ENCODE measurements at places on chromosomes 13 and 19.

GRCh38 chr13:110713981-110714796 lies 689 bp downstream of the ING1 start:
- peak; percentile 49 for DNase-seq

- no peak for DNase-seq
Observed at GRCh38 chr13:40406405-40407120, 259.9 kb downstream of the FOXO1 start.

GRCh38 chr19:49761625-49762311 lies 1.3 kb downstream of the TSKS start:
- DNase-seq = no peak

GRCh38 chr19:33806434-33806881 lies 9.8 kb downstream of the KCTD15 start:
- no peak for DNase-seq

GRCh38 chr13:94315188-94315587 lies 164.3 kb downstream of the DCT start:
- DNase-seq = no peak

DNA sequence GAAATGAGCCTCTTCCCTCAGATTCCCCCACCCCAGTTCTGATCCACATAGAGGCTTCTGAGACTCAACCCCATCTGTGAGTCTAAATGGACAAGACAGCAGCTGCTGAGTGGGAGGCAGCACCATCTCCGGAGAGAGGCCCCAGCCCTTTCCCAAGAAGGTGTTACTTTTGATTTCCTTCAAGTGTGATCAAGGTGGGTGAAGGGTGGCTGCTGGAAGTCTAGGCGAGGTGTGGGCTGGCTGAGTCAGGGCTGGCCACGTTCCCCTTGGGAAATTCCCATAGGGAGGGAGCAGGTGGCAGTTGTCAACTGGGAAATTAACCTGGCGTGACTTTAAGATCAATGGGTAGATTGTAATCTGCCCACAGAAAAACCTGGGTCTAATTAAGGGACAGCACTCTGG lies 148.0 kb downstream of the FOXO1 start:
- no peak for DNase-seq

DNA sequence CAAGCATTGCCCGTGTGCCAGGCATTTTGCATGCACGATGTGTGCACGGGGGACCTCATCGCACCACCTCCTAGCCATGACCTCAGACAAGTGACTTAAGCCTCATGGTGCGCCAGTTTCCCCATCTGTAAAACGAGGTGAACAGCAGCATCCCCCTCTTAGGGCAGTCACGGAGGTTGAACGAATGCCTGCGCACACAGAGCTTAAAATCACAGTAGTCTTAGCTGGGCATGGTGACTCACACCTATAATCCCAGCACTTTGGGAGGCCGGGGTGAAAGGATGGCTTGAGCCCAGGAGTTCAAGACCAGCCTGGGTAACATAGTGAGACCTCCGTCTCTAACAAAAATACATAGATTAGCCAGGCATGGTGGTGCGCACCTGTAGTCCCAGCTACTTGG lies 48.6 kb downstream of the PIN1 start:
- DNase-seq = no peak

- DNase-seq = no peak
Observed at GRCh38 chr19:33388231-33388724, 14.8 kb downstream of the CEBPG start.

- DNase-seq = no peak
Observed at GRCh38 chr13:32852526-32852925, 163.7 kb upstream of the KL start.

- peak; percentile 40 for DNase-seq
Observed at GRCh38 chr13:33401238-33401637, 115.7 kb upstream of the STARD13 start.
